Fibroblast of mammary gland (primary cell): ENCODE measurements at places on chromosomes 4 and X.

DNA sequence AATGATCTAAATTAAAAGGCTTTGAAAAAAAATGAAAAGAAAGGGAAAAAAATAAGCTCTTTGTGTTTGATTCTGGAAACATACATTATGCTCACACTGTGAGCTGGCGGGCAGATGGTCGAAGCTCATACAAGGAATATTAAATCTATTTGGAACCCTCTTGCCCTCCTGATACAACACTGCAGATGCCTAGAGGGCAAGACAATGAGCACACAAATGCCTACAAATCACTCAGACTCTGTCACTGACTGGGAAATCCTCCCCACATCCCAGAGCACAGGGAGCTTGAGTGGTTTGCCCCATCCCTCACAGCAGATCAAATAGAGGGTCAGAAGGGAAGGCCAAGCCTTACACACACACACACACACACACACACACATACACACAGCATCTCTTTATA is 320.4 kb downstream of the HNRNPD start:
- DNase-seq: no peak

- DNase-seq: no peak
These were observed 47.7 kb downstream of the SNX25 start for GRCh38 chr4:185257086-185257485.

DNA sequence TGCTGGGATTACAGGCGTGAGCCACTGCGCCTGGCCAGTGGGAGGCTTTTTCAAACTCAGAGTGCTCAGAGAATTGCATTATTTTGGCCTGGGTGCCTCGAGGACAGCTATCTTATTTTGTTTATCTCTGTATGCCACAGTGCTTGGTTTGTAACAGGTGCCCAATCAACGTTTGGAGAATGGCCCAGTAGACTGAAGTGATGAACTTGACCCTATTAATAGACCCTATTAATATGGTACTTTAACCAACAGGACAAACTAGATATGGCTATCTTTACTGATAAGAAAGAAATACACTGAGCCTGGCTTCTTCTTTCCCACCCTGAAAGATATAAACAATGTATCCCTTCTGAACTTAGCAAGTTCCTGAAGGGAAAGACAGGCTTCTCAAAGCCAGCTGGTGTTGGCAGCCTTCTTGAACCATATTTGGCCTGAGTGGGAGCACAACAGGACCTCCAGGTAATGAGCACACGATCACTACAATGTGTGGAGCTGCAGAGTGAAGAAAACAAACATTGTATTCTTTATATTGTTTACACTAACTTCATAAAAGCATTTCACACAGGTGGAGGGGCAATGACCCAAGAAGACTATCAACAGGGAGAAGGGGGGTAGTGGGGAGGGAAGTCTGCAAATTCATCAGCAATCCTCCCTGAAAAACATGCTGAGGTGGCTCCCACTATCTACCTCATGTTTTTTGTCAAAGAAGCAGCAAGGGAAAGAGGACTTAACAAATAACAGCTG is 41.7 kb downstream of the PRPS1 start:
- DNase-seq: no peak

DNA sequence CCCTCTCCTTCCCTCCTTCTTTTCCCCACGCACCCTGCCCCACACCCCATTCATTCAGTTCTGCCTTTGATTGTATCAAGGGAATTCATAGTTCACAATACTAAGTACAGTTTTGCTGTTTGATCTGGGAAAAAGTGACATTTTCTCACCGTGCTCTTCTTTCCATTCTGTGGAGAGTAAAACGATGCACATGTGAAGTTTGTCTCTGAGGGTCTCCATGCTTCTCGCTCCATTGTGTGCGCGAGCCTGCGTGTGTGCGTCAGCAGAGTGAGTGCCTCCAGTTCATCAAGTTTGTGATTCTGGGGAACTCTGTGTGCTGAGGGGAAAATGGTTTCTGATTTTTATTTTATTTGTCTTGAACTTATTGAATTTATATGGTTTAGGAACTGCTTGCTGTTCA is 1.9 kb downstream of the STK26 start:
- DNase-seq: no peak

DNA sequence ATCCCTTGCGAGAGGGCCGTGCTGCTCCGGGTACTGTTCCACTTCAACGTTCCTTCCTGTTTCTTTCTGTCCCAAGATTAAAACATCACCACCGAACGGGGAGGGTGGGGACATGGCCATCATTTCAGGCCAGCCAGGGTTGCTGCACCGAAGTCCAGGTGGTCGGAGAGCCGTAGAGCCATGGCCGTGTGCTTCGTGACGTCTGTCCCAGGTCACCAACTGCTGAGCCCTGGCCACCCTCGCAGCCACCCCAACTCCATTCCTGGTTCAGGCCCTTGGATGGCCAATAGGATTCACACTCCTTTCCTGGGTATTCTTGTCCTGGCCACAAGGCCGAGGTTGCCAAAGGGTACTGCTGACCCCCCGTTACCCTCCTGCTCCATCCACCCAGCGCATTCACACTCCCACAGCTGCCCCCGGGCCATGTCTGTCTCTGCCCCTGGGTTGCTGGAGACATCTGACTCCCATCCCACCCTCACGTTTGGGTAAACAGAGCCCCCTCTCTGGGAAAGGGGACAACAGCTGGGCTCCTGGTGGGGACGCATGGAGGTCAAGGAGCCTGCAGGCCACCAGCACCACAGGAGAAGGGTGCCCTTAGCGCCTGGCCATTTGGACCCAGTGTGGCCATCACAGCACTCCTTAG is 103.2 kb downstream of the HMX1 start:
- no peak for DNase-seq

- DNase-seq: no peak
These were observed 2.8 kb downstream of the PORCN start for GRCh38 chrX:48511560-48511959.

DNA sequence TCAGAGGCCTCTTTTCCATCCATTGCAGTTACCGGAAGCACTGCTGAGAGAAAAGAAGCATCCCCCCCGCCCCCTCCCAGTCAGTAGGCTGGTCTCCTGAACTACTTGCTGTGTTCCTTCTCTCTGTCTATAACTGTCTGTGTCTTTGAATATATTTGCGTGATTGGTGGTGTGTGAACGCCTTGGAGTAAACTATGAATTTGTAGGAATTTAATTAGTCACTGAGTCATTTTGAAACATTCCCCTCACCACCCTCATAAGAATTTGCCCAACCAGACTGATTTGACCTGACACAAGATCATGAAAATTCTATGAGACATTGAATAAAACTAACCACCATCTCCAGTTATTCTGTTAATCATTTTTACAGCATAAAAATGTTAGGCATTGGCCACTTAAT is 6.7 kb upstream of the NXF3 start:
- DNase-seq: no peak

DNA sequence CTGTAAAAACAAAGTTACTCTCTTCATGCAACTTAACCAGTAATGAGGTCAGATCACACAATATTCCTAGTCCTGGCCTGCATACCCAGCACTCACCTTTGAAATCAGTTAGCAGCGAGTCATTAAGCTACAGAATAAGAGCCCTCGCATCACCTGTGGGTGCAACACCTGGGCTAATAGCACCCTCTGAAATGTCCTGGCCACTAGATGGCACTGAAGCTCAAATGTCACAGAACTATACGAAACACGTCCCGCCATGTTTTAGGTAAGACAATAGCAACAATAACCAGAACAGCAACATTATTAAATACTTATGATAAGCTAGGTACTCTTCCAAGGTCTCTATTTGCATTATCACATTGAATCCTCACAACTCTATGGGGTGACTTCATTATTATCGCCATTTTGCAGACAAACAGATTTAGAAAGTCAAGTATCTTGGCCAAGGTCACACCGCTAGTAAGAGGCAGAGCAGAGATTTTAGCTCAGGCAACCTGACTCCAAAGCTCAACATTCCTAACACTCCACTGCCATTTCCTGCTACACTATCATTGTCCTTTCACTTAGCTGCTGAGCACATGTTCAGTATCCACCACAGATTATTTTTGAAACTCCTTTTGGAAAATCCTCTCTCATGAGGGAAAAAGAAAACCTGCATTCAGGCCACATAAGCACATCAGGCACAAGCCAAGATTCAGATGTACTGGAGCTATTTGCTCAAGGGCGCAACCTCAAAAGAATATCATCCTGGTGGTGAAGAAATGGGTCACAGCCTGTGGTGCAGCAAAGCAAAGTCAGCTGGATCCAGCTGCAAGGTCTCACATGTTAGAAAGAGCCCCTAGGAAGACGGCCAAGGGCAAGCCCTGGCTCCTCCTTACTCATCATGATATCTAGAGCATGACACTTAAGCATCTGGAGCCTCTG is 59.5 kb upstream of the KDR start:
- peak; percentile 89 for DNase-seq

DNA sequence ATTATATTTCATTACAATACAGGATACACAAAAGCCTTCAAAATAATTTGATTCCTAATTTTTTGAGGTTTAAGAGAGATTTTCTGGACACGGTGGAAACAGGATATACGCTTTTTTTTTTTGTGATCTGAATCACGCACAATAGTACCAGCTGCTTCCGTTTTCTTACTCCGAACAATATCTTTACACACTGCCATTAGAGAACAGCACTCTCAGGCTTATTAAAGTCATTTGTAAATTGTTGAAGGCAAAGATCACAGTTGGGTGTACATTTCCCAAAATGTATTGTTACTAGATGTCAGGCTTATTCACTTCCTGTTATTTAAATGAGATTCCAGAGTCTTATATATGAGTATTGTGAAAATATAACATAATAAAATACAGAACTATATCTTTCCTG is 71.5 kb downstream of the TMEM47 start:
- DNase-seq: no peak
